Stimulated activated CD8-positive, alpha-beta memory T cell treated with anti-CD3 and anti-CD28 coated beads, Interleukin-15, amount 100 ng/mL, for 48 hours (primary cell): ENCODE measurements at places on chromosomes 11 and 22.

DNA sequence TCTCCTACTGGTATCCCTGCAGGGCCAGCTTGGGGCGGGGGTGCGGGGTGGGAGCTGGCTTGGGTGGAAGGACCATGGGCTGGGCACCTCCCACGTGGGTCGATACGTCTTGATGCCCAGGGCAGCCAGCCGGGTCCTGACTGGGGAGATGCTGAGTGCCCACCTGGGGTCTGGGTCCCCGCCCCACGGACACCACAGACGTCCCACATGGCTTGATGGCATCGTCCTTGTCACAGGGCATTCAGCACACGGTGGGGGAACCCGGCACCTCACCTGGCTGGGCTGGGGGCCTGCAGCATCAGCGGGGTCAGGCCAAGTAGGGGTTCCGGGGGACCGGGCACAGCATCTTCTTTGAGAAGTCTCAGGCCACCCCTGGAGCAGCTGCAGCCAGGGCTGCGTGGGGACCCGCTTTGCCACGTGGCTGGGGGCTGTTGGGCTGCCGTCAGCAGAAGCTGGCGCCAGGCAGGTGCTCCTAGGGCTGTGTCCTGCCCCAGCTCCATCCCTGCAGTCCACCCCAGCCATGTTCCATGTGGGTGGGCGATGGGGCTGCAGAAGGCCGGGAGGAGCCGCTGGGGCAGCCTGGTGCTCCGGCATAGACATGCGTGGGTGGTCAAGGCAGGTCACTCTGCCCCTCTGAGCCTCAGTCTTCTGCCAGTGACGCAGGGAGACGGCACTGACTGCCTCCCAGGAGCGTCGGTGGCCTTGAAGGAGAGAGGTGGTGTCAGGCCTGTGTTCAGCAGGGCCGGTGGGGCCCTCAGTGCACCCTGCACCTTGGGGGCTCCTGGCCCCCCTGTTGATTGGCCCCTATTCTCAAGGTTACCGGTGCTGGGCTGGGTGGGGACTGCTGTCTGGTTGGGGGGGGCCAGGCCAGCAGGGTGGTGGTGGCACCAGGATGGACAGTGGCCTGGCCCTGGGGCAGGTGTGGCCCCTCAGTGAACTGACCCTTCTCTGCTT, 8.4 kb downstream of the SELENOO start:
- DNase-seq, result no peak

DNA sequence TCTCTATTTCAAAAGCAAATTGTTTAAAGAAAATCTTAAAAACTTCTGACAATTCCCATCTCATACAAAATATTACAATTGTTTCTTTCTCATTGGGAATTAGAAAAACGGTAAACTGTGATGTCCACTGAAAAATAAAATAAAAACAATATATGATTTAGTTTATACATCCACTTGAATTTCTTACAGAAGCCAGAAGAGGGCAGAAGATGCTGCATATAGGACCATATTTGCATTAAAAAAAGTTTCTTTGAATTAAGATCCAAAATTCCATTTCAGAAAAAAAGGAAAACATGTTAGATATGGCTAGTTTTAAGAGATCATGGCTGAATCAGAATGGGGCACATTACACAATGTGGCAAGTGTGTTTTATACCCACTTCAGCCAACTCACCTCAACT, 39.3 kb upstream of the LRRC4C start:
- no peak for DNase-seq

DNA sequence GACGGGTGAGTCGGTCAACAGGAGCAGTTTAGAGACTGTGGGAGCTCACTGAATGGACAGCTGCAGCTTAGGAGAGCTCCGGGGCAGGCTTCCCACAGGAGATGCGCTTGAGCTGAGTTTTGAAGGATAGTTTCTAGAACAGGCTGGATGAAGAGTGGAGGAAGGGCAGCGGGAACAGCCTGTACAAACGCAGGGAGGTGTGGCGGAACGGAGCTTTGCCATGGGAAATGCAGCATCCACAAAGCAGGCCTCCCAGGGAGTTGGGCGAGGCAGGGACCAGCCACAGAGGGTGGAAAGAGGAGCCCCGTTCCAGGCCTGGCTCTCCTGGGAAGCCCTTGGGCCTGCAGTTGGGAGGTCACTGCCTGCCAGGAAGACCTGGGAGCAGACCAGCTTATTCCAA, 26.8 kb upstream of the TEF start:
- DNase-seq, result no peak

- no peak for DNase-seq
These were observed 62.7 kb downstream of the STK33 start for GRCh38 chr11:8531312-8531711.

GRCh38 chr11:13355191-13355590, 77.6 kb downstream of the BMAL1 start:
- no peak for DNase-seq

DNA sequence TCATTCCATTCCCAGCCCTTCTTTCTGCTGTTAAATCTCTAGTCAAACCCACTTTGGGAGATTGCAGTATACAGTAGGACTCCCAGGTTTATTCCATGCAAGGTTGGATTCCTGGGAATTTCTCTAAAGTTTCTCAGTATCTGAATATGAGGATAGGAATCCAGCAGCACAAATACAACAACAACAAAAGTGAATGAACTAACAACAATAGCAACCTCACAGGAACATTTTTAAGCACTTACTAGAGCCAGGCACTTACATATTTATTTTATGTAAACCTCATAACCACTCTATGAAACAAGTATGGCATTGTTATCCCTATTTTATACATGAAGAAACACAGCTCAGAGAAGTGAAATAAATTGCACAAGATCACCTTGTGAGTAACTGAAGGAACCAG, 1.9 kb downstream of the MMP7 start:
- DNase-seq, result no peak

- DNase-seq, result no peak
These were observed 35.9 kb upstream of the PRDM11 start for GRCh38 chr11:45110562-45110961.

GRCh38 chr11:1138097-1138496, 19.7 kb upstream of the MUC5AC start:
- no peak for DNase-seq

DNA sequence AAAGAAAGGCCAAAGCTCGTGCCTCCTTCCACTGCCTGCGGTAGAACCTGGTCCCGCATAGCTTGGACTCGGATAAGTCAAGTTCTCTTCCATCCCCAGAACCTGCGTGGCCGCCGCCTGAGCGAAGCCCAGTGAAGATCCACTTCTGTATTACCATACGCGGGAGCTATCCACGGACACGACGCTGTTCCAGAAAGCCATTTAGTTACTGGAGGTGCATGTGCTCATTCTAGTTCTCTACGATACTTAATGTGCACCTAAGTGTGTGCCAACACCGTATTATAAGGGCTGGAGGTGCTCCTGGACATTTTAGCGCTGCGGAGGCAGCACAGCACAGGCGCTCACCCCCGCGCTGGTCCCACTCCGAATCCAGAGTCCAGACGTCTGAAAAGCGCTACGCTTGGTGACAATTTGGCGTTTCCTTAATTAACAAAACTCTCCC, 1.4 kb downstream of the WT1 start:
- DNase-seq, result no peak

DNA sequence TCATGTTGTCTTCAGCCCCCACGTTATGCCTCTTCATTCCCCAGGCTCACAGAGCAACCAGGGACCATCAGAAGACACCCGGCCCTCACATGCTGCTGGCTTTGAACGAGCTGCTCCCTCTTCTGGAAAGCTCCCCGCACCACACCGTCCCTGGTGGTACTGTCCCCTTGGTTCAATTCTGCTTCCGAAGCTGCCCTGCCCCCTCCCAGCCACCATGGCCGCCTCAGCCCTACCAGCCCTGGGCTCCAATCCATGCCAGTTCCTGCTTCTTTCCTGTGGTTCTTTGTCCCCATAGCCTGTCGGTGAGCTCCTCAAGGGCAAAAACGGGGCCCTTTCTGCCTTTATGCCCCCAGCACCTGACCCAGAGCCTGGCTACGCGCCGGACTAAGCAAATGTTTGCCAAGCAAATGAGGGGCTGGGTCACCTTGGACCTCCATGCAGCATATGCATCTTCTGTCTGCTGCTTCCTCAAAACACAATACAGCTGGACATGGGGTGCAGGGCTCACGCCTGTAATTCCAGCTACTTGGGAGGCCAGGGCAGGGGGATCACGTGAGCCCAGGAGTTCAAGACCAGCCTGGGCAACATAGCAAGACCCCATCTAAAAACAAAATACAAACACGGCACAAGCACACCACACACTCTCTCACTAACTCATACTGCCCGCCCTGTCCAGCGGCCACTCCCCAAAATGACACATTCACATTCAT, 21.3 kb downstream of the TNKS1BP1 start:
- DNase-seq, result no peak

DNA sequence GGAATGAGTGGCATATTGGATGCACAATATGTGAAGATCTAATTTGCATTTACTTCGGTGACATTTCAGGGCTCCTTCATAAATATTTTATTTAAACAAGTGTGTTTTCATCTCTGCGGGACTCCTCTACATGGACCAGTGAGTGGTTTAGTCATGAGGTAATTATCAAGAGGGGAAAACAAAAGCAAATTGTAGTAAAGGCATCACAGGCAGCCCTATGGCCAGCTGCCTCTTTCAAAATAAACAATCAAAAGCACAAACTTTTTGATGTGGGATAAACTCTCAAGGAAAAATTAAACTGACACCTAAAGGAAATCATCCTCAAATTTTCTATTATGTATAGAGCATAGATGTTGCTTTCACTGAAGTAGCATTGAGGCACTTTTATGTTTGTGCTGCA, 6.0 kb downstream of the SYT9 start:
- no peak for DNase-seq

- no peak for DNase-seq
These were observed 10.4 kb downstream of the RCOR2 start for GRCh38 chr11:63906585-63906984.

DNA sequence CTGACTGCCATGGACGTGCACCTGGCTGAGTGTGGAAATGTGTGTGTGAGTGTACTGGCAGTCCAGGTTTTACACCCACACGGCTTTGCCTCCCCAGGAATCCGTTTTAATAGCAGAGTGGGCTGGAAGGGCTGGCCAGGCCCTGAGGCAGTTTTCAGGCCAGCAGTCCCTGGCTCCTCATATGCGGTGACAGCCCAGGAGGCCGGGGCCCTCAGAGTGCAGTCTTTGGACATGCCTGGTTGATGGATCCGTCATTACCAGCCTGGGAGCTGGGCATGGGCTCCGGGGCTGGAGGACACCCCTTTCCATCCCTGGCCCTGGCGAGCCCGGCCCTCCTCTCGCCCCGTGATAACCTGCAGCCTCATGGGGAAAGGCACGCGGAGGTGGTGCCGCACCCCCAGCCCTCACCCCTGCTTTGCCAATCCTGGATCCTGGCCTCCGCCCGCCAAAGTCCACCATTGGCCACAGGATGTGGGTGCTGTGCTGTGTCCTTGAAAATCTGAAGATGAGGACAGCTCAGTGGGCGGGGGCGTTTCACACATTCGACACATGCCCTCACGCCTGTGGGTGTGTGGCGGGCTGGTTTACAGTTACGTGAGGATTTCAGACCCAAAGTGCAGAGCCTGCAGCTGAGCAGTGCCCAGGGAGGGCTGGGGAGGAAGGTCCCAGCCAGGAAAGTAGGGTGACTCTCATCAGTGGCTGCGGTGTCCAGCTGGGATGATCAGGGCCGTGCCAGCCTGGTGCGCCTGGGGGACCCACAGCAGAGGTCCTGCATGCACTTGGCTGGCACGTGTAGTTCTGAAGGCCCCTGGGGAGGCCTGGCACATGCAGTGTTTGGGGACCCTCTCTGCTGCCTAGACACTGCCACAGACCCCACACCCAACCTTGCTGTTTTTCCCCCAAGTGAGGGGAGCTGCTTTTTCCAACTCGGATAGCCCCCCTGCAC, 55.1 kb downstream of the RTN4R start:
- DNase-seq, result no peak

DNA sequence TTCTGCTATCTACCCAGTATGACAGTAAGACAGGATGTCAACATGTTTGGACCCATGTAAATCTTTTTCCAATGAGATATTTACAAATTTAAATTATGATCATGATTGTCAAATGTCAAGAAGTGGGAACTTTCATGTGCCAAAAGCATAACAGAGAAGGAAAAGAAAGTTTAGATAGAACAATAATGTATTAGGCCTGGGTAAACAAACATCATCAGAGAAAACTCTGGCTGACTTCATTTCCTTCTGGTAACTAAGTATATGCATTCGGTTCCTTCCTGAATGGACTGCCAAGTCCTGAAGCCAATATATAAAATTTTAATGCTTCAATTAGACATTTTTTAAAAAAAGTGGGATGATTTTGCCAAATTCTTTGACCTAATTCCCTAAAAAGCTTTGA, 16.5 kb downstream of the RNF141 start:
- no peak for DNase-seq

DNA sequence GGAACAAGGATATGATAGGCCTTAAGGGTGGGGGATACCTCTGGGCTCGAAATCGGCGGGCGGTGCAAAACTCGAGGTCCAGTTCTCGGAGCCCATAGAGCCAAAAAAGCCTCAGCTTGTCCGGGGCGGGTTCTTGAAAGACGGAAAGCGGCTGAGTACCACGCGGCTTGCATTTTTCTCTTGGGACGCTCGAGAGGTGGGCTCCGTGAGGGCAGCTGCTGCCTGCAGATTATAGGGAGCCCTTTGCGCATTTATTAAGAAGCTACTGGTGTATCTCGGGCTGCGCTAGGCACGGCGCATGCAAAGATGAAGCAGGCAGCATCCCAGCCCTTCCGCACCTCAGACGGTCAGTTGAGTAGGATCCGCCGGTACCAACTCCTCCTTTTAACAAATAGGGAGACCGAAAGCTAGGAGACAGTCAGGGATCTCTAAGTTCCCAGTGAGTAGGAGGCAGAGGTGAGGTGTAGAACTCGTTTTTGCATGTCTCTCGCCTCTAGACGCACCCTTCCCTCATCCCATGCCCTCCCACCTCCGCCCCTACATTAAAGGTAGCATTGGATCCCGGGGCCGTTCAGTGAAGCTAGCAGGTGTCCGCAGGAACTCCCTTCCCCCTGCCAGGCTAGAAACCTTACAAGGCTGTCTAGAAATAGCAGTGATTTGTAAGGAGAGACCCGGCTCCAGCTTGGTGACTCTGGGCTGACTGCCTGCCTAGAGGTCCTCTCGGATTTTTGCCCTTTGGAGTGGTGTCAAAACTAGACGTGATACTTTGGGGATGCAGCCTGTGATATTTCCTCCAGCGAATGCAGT, 768 bp downstream of the LDHA start:
- DNase-seq, result no peak

- no peak for DNase-seq
These were observed 4.1 kb upstream of the CHRM1 start for GRCh38 chr11:62925308-62925707.

- no peak for DNase-seq
These were observed 475.4 kb upstream of the CHORDC1 start for GRCh38 chr11:90698238-90698637.

- peak; percentile 52 for DNase-seq
These were observed 49.0 kb downstream of the OR4D9 start for GRCh38 chr11:59560290-59560701.

DNA sequence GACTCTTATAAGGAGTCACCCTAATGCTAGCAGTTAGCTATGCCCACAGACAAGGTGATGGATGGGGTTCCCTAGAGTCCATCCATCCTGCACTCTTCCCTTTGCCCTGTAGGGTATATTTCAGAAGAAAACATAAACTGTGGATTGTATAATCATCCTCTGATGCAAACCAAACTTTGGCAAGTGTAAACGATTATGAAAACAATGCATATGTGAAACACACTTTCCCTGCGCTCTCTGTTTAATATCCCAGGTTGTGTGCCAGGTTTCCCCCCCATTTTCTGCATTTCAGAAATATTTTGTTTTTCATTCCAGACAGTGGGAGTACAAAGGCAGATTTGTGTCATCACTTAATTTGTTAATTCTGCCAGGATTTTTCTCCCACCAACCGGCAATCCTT, 110.0 kb downstream of the LDLRAD3 start:
- DNase-seq, result no peak
